ENCODE measurements at places on chromosomes 6 and 20. TPM values are rescaled to one million over a fixed set of nuclear protein-coding genes. Genes with fewer than 3 reads are reported as not detected.

DNA sequence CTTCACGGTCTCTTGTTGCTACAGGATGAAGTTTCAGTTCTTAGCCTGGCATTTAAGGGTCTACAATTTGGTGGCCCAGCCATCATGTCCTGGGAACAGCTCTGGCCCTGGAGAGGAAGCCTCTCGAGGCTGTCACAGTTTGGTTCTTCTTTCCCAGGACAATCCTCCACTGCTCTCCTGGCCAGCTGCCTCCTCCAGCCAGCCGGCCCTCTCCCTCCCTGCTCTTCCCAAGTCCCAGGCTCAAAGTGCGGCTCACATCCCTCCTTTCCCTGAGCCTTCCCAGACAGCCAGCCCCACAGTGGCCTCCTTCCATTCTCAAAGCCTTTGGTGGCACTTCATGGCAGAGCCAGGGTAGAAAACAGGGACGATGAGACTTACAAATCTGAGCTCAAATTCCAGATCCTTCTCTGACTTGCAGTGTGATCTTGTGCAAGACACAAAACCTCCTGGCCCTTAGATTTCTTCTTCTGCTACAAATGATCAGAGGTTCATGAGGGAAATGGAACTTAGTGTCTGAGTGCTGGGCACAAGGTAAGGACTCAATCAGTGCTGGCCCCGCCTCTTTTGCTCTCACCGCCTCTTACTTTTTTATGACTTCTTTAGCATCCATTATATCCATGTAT lies 223.8 kb upstream of the ECI2 start:
- no peak for DNase-seq

DNA sequence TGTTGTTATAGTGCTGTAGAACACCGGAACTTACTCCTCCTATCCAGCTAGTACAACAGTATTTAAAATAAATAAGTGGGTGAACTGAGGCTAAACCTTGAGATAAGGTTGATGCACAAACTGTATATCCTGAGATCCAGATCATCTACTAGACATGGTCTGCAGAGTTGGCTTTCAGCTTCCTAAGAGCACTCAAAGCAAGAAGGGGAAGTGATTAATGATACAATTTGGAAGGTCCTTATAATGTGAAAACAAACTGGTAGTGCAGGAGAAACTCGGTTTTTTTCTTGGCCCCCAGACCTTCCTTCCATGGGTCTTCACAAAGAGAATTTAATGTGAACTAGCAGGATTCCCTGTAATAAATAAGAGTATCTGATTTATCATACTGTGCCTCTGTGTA lies 27.4 kb upstream of the RREB1 start:
- no peak for DNase-seq

GRCh38 chr20:57698867-57699275 lies 10.9 kb downstream of the PMEPA1 start:
- DNase-seq, result no peak

GRCh38 chr20:14924433-14924832 lies 587.0 kb upstream of the FLRT3 start:
- DNase-seq, result no peak

The COL9A3 gene
- 11.3 TPM for total RNA-seq

GRCh38 chr20:43853174-43853803 lies 61.4 kb upstream of the TOX2 start:
- DNase-seq, result no peak

The AKAP12 gene
- total RNA-seq, result 184 TPM
